ENCODE measurements at places on chromosomes 7 and 10.

DNA sequence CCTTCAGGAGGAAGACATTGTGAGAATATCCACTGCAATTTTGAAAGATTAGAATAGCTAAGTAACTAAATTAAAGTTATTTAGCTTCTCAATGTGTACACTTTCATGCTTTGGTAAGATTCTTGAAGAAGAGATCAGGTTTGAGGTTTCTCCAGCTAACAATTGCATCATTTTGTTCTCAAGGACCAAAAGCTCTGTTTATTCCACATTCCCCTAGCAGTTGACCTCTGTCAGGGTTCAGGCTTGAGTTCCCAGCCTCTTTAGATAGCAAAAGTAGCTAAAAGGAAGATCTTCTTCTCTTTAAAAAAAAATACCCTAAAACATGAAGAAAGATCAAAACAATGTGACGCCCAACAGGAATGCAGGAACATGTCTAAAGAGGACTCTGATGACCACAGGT lies 179.4 kb upstream of the IGFBP3 start:
- no peak for DNase-seq

DNA sequence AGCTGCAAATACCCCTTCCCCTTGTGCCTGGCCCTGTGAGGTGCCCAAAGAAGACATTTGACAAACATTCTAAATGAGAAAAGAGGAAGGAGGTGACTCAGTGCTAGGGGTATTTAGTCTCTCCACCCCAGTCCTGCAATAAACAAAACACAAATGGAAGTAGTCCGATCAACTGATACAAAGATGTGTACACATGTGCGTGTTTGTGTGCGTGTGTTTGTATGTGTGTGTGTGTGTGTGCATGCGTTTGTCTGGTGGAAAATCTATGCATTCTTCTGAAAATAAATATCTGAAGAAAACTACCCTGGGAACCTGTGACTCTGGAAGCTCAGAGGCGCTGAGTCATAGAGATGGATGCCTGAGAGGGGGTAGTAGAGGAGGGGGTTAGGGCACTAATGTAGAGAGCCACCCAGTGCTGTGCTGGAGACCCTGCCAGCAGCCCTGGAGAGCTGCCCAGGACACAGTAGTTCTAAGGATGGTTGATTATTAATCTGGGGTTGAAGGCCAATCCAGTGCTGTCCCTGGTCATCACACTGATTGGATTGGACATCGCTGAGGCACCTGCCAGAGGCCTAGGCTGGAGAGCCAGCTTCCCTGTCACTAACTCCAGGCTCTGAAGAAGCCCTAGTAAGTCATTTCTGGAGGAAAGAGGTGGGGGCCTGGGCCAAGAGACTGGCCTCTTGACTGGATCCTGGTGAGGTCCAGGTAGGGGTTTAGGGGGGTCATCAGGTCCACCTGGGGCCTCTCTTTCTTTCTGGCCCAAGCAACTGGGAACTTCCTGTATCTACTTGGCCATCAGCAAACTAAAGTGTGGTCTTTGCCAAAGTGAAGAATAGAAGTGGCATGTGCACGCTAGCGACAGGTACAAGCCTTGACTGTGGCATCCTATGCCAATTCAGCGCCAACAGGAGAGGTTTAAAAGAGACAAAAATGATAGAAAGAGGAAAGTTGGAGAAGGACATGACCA lies 18.5 kb downstream of the SFTPA1 start:
- DNase-seq, result no peak

DNA sequence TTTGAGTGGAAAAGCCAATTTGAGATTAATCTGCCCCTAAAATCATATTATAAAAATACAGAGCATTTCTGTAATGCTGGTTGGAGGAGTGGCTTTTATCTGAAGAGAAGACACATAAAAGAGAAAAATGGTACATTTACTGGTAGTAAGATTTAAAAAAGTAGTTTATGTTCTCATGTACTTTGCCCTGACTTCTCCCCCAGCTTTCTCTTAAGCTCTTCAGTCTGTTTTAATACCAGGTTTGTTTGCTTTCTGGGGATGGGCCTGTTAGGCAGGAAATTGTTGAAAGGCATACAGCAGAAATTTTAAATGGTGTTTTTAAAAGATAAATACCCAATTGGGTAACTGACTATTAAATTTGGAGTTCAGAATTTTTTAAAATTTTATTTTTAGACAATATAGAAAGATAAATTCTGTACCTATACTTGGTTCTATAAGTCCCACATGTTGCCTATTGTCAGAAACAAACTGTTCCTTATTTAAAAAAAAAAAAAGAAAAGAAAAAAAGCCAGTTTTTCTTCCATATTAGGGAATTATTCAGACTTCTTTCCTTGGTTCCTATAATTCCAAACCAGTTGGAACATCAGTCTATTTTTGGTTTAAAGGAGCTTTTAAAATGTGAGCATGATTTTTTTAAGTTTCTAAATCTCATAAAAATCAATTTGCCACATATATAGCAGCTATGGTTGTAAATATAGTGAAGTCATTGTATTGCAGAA lies 136.6 kb downstream of the ARID5B start:
- DNase-seq, result no peak

GRCh38 chr7:136056651-136057231 lies 79.6 kb upstream of the MTPN start:
- DNase-seq, result no peak

GRCh38 chr7:80889525-80889924 lies 29.3 kb downstream of the SEMA3C start:
- no peak for DNase-seq

DNA sequence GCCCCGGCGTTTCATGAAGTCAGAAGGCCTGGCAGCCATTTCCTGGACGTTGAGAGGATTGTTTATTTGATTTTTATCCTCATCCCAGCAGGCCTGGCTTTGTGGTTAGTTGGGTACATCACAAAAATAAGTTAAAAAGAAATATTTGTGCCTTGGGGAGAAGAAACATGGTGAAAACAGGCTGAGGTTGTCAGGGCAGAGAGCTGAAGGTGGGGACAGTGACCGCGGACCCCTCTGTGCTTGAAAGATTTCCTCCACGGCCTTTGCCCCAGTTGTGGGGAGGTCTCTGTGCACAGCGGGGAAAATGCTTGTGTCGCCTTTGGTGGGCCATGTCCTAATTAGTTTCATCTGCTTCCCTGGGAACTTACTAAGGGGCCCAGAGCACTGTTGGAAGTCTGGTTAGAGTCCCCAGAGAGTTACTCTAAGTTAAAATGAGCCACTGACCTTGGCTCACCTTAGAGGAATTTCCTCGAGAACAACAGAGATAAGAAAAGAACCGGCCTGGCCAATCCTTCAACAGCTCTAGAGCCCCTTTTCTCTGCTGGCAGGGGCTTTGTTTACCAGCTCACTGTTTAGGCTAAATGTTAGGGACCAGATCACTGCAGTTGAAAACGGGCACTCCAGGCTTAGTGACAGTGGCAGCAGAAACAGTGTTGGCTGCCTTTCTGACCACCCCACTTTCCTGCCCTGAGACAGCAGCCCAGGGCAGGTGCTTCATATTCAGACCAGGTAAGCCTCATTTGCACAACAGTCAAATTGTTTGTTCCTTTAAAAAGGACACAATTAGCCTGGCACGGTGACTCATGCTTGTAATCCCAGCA lies 37.9 kb downstream of the CRCP start:
- DNase-seq, result no peak

- no peak for DNase-seq
Measured at GRCh38 chr7:91549878-91550277, 285.6 kb downstream of the FZD1 start.

- no peak for DNase-seq
Measured at GRCh38 chr10:9950070-9950469, 1067.6 kb upstream of the CELF2 start.

DNA sequence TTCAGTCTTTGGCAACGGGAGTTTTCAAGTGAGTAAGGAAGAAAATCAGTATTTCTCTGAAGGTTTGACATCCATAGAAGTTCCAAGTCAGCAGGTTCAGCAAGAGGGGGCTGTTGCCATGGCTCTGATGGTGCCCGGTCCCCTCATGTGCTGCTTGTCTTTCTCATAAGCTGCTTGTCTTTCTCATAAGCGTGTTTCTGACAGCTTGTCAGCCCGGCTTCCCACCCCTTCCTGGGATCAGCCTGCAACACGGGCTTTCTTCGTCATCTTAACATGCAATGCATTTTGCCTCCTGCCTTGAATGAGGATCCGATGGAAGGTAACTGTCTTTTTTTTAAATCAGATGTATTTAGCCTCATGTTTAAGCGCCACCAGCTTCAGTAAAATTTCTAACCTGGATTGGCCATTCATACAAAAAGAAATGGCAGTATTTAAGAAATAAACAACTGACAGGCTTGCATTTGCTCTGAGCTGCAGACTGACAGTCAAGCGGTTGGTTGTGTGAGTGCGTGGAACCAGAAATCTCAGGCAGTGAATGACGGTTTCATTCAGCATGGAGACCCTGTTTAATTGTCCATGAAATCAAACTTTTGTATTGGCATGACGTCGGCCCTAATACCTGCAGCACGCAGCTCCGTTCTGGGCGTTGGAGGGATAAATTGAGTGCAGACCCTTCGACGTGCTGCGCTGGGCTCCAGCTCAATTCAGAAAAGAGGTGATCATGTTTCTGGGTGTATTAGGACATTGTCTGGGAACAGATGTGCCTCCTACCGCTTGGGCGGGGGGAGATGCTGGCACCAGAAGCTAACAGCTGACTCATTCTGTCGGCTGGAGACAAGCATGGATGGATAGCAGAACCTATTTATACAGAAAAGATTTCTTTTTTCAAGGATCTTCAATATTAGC lies 454.7 kb upstream of the FOXK1 start:
- DNase-seq, result no peak

DNA sequence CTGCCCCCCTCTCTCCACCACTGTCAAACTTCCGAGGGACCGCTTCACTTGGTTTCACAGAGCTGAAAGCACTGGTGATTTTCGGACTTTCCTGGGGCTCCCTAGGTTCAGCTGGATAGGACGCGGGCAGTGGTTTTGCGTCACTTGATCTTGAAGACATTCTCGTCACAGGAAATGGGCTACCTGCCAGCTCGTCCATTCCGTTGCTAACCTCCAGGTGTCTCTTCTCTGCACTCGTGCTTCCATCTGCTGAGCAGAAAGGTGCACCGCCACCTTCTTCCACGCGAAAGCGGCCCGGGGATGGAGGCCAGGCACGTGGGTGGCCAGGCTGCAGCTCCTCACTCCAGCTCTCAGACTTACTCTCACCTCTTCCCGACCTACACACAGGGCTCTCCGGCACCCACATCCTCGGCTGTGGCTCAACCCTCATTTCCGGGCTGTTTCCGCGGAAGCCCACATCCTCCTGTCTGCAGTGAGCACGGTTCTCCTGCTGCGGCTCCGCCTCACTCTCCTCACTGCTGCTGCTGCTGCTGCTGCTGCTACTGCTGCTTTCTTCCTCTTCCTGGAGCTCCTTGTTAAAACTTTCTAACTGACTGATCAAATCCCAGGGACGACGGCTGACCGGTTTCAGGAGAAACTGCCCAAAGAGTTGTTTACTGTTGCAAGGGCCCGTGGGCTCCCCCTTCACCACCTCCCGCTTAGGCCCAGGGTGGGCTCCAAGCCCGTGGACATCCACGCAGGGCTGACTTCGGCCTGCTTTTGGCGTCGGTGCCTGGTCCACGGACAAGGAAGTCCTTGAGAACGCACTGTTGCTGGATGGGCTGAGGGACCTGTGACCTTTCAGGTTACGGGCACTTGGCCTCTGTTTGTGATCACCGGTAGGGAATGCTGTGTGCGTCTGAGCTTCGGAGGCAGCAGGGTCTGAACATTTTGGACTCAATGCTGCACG lies 32.1 kb downstream of the JCAD start:
- DNase-seq, result peak; percentile 73

GRCh38 chr10:130561681-130562080 lies 425.5 kb downstream of the GLRX3 start:
- DNase-seq, result no peak
